ENCODE measurements at places on chromosomes 7 and 10. TPM values are rescaled to one million over a fixed set of nuclear protein-coding genes. Genes with fewer than 3 reads are reported as not detected.
A peak's percentile ranks its signal among the peaks of the same experiment; 100 is the strongest.

CRHR2 gene
- not detected for total RNA-seq

DNAH11 gene
- total RNA-seq: under 0.01 TPM

CCL26 gene
- 1.5 TPM for total RNA-seq

FOXP2 gene
- total RNA-seq: 3.8 TPM

BHLHA15 gene
- total RNA-seq: not detected

TMEM229A gene
- total RNA-seq: not detected

SLC18A3 gene
- total RNA-seq: not detected

TMEM270 gene
- not detected for total RNA-seq

WNT8B gene
- total RNA-seq: not detected

NRCAM gene
- 0.88 TPM for total RNA-seq

GRCh38 chr7:108659261-108659660 is 89.6 kb downstream of the DNAJB9 start:
- no peaks in the 10 kb centered on the region for H3K27me3 ChIP-seq
- H3K4me1 ChIP-seq: no peaks in the 10 kb centered on the region
- no peak overlapping the region for H3K27ac ChIP-seq

DNA sequence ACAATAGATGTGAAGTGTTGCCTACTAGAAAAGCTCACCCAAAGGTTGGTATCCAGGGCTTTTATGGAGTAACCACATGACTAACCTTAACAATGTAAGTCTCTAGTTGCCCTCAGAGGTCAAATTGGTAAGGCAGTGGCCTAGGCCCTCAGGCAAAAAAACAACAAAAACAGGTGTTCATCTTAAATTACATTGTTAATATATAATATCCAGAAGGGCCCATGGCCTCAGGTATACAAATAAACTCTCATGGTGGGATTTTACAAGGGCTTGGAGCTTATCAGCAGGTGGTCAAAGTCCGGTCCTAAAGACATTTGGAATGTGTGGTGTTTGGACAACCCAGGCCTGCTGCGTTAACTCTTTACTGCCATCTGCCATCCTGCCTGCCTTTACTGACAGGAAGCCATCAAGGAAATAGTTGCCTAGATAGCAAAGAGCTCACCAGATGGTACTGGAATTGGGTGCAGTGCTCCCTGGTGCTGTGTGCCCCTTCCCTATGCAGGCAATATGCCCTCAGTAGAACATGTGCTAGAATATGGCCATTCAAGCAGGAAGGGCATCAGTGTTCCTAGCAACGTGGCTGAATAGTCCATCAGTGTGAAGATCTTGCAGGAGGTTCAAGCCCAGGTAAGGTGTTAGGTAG is 36.2 kb downstream of the TOMM7 start:
- no peak overlapping the region for H3K4me3 ChIP-seq
- H3K27ac ChIP-seq: no peak overlapping the region
- H3K4me1 ChIP-seq: peaks cover 17% of the 10 kb centered on the region
- no peaks in the 10 kb centered on the region for H3K27me3 ChIP-seq

DNA sequence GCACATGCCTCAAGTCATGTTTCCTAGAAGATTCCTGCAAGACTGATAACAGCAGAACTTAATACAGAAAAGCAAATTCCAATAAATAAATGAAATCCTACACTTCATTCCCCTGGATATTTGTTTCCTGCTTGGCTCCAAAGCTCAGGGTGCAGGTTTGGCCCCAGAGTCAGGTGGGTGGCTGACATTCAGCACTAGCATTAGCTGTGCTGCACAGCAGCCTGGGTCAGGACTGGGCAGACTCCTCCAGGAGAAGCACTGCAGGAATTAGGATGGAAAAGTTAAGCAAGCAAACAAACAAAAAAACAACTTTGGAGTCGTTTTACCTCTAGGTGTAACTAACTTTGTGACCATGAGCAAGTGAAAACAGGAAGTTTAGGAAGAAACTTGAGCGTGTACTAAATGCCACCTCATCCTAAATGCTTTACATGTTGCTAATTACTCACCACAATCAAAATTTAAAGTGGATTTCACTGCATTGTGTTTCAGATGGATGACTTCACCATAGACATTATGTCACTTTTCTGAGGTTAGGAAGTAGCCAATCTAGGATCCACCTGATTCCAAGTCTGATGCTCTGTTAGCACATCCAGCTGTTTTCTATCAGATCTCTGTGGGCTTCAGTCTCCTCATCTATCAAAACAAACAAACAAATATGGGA is 239.4 kb downstream of the C7orf25 start:
- H3K27ac ChIP-seq: no peak overlapping the region
- H3K4me1 ChIP-seq: peaks cover 17% of the 10 kb centered on the region
- no peak for DNase-seq
- H3K4me3 ChIP-seq: no peak overlapping the region
- H3K36me3 ChIP-seq: no peaks in the 10 kb centered on the region

- peak overlapping the region; percentile 75 for H3K4me3 ChIP-seq
- DNase-seq: no peak
- peaks cover 12% of the 10 kb centered on the region for H3K36me3 ChIP-seq
- H3K4me1 ChIP-seq: peaks cover 8% of the 10 kb centered on the region
These were observed 4.1 kb downstream of the HOXA9 start for GRCh38 chr7:27161214-27161720.

DNA sequence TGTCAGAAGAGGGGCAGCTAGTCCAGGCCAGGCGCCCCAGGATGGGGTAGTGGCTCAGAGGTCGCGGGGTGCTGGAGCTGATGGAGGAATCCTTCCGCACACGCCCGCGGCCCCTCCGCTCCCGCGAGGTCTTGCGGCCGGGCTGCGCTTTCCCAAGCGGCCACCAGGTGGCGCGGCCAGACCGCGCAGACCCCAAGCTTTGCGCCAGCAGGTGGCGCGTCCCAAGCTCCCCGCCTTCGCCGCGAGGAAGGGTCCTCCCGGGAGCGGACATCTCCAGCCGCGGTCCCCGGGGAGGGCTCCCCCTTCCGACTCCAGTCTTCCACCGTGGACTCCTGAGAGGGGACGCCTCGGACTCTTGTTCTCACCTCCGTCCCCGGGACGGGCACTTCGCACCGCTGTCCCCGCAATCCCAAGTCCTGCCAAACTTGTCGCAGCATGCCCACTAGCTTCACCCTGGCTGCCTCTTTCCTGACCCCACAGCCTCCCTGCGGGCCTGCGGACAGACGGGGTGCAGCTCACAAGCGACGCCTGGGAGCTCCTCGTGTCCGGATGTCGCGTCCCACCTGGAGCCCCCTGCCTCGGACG is 19.4 kb downstream of the KCNK18 start:
- H3K27me3 ChIP-seq: peaks cover 23% of the 10 kb centered on the region
- peak; percentile 98 for DNase-seq
- peak overlapping the region; percentile 70 for H3K4me3 ChIP-seq
- peaks cover 5% of the 10 kb centered on the region for H3K4me1 ChIP-seq
- H3K27ac ChIP-seq: no peak overlapping the region

DNA sequence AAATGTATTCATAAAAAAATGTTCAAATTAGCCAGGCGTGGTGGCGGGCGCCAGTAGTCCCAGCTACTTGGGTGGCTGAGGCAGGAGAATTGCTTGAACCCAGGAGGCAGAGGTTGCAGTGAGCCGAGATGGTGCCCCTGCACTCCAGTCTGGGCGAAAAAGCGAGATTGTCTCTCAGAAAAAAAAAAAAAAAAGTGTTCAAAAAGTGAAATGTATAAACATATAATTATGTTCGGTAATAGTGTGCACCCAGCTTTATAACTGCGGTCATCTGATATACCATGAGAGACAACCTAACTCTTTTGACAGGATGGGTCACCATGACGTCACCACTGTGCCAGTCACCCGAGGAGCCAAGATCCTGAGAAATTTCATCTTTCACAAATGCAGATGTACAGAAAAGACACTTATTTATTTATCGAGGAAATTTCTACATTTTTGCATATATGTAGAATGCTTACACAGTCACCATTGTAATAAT is 594 bp upstream of the RP9 start:
- no peak overlapping the region for H3K27ac ChIP-seq
- peaks cover 10% of the 10 kb centered on the region for H3K27me3 ChIP-seq
- peaks cover 22% of the 10 kb centered on the region for H3K4me1 ChIP-seq
- no peaks in the 10 kb centered on the region for H3K36me3 ChIP-seq
- H3K4me3 ChIP-seq: peak overlapping the region; percentile 87
- no peak for DNase-seq

- no peaks in the 10 kb centered on the region for H3K4me1 ChIP-seq
- no peaks in the 10 kb centered on the region for H3K36me3 ChIP-seq
- H3K27ac ChIP-seq: no peak overlapping the region
- no peaks in the 10 kb centered on the region for H3K27me3 ChIP-seq
- DNase-seq: no peak
- H3K4me3 ChIP-seq: no peak overlapping the region
These were observed 304.1 kb downstream of the AGMO start for GRCh38 chr7:15257689-15258088.

DNA sequence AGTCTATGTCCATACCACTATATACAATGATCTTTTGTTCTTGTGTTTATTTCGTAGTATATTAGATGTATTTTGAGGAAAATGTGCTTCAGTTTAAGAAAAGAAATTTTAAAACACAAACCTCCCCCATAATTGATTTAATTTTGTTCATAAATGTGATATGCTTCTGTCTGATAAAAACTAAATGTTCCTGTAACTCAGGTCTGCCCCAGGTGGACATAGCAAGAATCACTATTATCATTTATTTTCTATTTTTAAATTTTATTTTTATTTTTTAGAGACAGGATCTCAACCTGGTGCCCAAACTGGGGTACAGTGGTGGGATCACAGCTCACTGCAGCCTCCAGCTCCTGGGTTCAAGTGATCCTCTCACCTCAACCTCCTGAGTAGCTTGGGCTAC is 43.2 kb downstream of the BEND7 start:
- peaks cover 3% of the 10 kb centered on the region for H3K36me3 ChIP-seq
- no peak overlapping the region for H3K27ac ChIP-seq

GRCh38 chr10:43671659-43672531 is 23.2 kb upstream of the ZNF32 start:
- no peak overlapping the region for H3K27ac ChIP-seq
- peak; percentile 96 for DNase-seq
- no peaks in the 10 kb centered on the region for H3K36me3 ChIP-seq
- H3K4me1 ChIP-seq: peaks cover 6% of the 10 kb centered on the region
- no peaks in the 10 kb centered on the region for H3K27me3 ChIP-seq
- no peak overlapping the region for H3K4me3 ChIP-seq

GRCh38 chr7:71547426-71547825 is 415.5 kb downstream of the GALNT17 start:
- H3K27ac ChIP-seq: no peak overlapping the region
- no peaks in the 10 kb centered on the region for H3K27me3 ChIP-seq
- no peaks in the 10 kb centered on the region for H3K36me3 ChIP-seq
- no peak overlapping the region for H3K4me3 ChIP-seq
- H3K4me1 ChIP-seq: no peaks in the 10 kb centered on the region

- H3K36me3 ChIP-seq: no peaks in the 10 kb centered on the region
- no peak for DNase-seq
- no peak overlapping the region for H3K4me3 ChIP-seq
These were observed 5.6 kb downstream of the TMEM229A start for GRCh38 chr7:124027236-124027635.
